ENCODE measurements at places on chromosomes 4 and X.

GRCh38 chr4:123452616-123453015 lies 56.0 kb downstream of the SPRY1 start:
- no peak for DNase-seq

DNA sequence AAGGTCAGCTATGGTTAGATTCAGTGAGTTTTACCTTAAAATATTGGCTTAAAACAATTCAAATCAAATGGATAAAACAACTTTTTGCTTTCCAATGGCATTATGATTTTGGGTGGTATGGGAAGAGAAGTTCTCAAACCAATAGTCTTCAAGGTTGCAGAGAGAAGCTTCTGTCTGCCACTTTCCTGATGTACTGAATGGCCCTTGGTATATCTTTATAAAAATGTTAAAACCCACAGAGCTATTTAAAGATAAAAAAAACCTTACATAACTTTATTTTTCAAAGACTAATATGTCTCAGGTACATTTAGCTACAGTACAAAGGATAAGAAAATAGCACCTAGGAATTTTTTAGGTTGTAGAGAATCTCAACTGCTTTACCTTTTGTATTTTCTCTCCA lies 6.9 kb downstream of the FGA start:
- DNase-seq, result no peak

DNA sequence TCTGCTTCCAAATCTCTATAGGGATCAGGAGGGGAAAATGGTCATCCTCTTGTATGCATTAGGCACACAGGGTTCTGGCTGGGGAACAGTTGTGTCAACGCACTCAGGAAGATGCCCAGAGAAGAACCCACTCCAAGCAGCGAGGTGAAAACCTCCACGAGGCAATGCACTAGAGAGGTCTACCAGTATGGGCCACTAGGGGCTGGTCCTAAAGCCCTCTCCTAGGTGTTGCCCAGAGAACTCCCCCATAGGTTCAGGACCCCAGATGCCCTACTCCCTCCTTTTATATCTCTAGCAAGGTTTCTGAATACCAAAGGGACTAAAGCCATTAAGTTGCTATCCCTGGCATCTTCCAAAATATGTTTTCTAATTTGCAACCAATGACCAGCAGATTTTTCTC lies 142.7 kb upstream of the NLGN4X start:
- no peak for DNase-seq

DNA sequence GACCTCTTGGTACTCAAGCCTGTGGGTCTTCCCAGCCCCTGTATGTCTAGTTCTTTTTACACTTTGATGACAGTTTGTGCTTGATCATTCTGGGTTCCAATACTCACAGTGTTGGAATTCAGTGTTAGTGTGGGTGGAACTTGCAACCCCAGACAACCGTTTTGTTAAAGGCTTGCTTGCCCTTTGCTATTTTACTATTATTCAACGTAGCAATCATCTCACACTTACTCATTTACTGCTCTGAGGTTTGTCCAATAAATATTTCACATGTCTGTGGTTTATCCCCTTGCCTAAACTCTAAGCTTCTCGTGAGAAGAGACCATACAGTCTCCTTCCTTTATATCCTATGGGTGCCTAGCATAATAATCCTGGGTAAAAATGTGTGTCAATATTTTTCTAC lies 15.3 kb downstream of the CCNG2 start:
- DNase-seq, result no peak

GRCh38 chr4:79141530-79141929 lies 184.3 kb downstream of the NAA11 start:
- no peak for DNase-seq

All from dorsolateral prefrontal cortex (tissue), 122 donors.